ENCODE measurements at places on chromosomes 3 and 15.

DNA sequence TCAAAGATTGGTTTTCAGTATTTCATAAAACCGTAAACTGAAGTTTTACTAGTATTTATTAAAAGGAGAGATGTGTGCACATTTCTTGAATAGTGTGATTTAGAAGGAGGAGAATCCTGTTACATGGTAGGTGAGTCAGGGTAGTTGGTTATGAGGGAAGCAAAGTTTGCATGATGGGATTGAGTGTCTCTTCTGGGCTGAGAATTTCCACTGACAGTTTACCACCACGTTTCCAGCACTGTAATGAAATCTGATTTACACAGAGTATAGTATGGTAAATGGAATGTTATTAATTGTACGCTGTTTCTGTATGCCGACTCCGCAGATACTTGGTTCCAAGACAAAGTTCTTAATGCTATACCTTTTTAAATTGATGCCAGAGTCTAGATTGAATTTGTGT lies 1.6 kb downstream of the NECTIN3 start:
- no peak for DNase-seq

GRCh38 chr3:64650715-64651114 lies 37.1 kb downstream of the ADAMTS9 start:
- no peak for DNase-seq

DNA sequence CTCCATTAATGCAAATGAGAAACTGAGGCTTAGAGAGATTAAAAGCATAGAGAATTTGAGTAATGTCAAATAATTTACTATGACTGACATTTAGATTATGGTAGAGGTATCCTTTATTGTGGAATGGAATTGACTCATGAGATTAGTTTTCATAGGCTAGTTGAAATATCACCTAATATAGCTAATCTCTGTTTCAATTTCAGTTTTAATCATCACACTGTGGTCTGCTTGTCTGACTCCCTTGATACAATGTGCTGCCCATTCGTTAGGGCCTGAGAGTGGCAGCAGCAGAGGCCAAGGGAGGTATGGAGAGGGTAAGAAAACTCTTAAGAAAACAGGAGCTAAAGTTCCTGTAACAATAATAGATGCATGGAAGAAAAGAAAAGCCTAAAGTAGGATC lies 13.2 kb upstream of the ZBTB20 start:
- no peak for DNase-seq

GRCh38 chr15:100919481-100920405 lies 586 bp downstream of the LRRK1 start:
- no peak for DNase-seq

DNA sequence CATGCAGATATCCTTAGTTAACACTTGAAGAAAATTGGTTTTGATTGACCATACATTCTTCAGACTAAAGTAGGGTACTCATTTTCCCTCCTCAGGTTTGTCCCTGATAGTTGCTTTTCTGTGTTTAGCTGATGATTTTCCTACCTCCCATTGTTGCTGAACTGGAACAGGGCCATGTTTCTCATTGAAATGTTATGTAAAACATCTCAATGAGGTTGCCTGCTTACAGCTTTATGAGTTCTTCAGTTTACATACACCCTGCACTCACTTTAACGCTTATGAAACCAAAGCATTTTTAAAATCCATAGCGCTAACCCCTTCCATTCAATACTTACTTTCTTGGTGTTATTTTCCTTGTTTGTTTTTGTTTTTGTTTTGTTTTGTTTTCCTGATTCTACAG lies 61.9 kb downstream of the HMG20A start:
- DNase-seq, result no peak

DNA sequence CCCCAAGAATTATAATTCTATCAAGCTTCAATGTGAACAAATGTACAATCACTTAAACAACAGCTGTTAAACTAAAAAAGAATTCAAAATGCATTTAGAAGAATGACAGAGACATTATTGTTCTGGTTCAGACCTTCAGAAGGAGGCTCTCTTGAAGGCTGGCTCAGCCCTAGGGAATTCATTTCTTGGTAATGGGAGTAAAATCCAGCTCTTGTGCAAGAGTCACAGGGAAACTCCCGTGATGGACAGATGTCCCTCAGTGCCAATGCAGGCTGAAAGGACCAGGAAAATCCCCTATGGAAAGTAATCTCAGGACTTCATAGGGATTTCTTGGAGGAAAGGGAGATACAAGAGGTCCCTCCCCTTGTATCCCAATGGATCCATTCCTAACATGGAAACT lies 149.9 kb upstream of the STT3B start:
- no peak for DNase-seq

Data from right lung (tissue), 10 donors.